A549 treated with Hydrocortisone at 1 μM for 4 hours (cell line): ENCODE measurements at places on chromosomes 5 and 9. TPM values are rescaled to one million over a fixed set of nuclear protein-coding genes. Genes with fewer than 3 reads are reported as not detected.

The SPEF2 gene
- 1.5 to 2.4 TPM (median 2.2 TPM) in 5 replicates for total RNA-seq

The ARL14EPL gene
- total RNA-seq: 0.10 to 0.43 TPM (median 0.24 TPM) in 5 replicates

The CYLC2 gene
- not detected in 5 replicates for total RNA-seq

The ANKRD20A1 gene
- 0.51 to 1.9 TPM (median 1.3 TPM) in 5 replicates for total RNA-seq

The FOXB2 gene
- total RNA-seq: not detected in 5 replicates

The KCNN2 gene
- 0.06 to 0.16 TPM (median 0.07 TPM) in 4 of 5 replicates, not detected in the other for total RNA-seq

The OLFM1 gene
- total RNA-seq: 7.8 to 10.3 TPM (median 10.1 TPM) in 5 replicates

The OR2K2 gene
- not detected in 5 replicates for total RNA-seq

The IRX4 gene
- total RNA-seq: 0.22 to 0.49 TPM (median 0.37 TPM) in 5 replicates

The PCDHB3 gene
- total RNA-seq: 0.03 to 0.07 TPM in 2 of 5 replicates, not detected in the others

The ARHGEF37 gene
- 1.9 to 2.8 TPM (median 2.5 TPM) in 5 replicates for total RNA-seq

The ADAMTS2 gene
- total RNA-seq: 0.05 to 0.10 TPM (median 0.09 TPM) in 4 of 5 replicates, not detected in the other

The OR1Q1 gene
- not detected in 5 replicates for total RNA-seq

The AP3B1 gene
- total RNA-seq: 27.0 to 33.1 TPM (median 30.6 TPM) in 5 replicates

The RICTOR gene
- 7.3 to 13.4 TPM (median 10.4 TPM) in 5 replicates for total RNA-seq

The SLC24A2 gene
- not detected in 5 replicates for total RNA-seq

The EHMT1 gene
- total RNA-seq: 37.8 to 50.0 TPM (median 44.5 TPM) in 5 replicates

The PCDHGA7 gene
- 0.57 to 1.2 TPM (median 0.76 TPM) in 5 replicates for total RNA-seq

The ADGRV1 gene
- 0.44 to 1.2 TPM (median 0.56 TPM) in 5 replicates for total RNA-seq

The KLF9 gene
- total RNA-seq: 2.9 to 4.8 TPM (median 4.0 TPM) in 5 replicates

The ENTPD2 gene
- total RNA-seq: 3.3 to 4.5 TPM (median 3.5 TPM) in 5 replicates

The TMEM252 gene
- total RNA-seq: not detected in 5 replicates

The GALNT12 gene
- 2.9 to 4.8 TPM (median 4.0 TPM) in 5 replicates for total RNA-seq

The PCDHB15 gene
- 0.03 to 0.14 TPM (median 0.06 TPM) in 5 replicates for total RNA-seq

The PDE6A gene
- 0.22 to 0.32 TPM (median 0.25 TPM) in 5 replicates for total RNA-seq

The FAM200C gene
- 1.6 to 2.1 TPM (median 1.7 TPM) in 5 replicates for total RNA-seq

The S1PR3 gene
- 85.7 to 98.5 TPM (median 95.8 TPM) in 5 replicates for total RNA-seq

The SPATA31C2 gene
- total RNA-seq: not detected in 5 replicates

The LVRN gene
- total RNA-seq: 0.05 to 0.07 TPM (median 0.06 TPM) in 3 of 5 replicates, not detected in the others

The NMUR2 gene
- total RNA-seq: 0.06 to 0.10 TPM (median 0.09 TPM) in 4 of 5 replicates, not detected in the other

The PRR16 gene
- 0.07 to 0.16 TPM in 2 of 5 replicates, not detected in the others for total RNA-seq

The F2RL2 gene
- total RNA-seq: 2.9 to 4.0 TPM (median 2.9 TPM) in 5 replicates

The BARHL1 gene
- not detected in 5 replicates for total RNA-seq

The DMRT3 gene
- not detected in 5 replicates for total RNA-seq

The PCDHB7 gene
- not detected in 5 replicates for total RNA-seq
